ENCODE measurements at places on chromosomes 13 and 19.

DNA sequence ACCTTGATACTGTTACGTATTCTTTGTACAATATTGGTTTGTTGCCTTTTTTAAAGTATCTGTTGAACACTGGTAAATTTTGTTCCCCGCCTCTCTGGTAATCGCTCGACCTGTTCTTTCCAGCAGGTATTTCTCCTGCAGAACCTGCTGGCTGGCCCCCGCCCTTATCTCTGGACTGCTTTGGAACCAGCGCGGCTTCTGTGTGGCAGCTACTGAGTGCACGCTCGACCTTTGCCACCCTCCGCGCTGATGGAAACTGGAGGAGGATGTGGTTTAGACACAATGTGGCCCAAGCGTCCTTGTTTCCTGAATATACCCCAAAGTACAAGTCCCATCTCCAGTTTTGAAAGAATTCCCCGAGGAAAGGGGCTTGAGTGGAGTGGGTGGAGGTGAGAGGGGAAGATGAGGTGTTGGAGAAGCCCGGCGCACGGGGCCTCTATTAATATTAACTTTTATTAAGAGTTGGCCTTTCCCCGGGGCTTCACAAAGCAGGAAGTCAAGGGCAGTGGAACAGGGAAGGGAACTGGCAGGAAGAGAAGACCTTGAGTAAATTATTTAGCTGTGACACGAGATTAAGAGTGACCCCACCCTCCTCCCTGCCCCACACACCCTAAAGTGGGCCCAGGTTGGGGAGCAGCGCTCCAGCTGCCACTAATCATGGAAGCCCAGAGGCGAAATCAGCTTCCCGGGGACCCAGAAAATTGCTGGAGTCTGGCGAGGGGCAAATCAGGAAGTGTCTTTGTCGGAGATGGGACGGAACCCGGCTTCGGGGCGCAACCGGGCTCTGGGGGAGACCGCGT, 16.0 kb downstream of the CDX2 start:
- DNase-seq = no peak

GRCh38 chr19:1227304-1228054, 10.3 kb downstream of the CBARP start:
- no peak for DNase-seq

DNA sequence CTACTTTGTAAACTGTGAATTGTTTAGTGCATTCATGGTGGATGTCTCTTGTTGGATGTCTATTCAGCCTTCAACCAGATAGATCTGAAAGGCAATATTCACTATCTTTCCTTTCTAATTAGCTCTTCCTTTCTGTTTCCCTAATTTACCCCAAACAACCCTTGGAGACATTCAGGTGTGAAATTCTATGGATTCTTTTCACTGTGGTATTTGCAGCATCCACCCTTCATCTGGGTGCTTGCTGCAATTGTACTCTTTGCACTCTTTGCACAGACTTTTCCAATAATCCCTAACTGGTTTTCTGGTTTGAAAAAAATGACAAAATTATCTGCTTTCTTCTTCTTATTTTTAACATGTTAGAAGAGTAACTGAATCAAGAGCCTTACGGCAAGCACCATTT, 56.5 kb downstream of the KL start:
- no peak for DNase-seq

DNA sequence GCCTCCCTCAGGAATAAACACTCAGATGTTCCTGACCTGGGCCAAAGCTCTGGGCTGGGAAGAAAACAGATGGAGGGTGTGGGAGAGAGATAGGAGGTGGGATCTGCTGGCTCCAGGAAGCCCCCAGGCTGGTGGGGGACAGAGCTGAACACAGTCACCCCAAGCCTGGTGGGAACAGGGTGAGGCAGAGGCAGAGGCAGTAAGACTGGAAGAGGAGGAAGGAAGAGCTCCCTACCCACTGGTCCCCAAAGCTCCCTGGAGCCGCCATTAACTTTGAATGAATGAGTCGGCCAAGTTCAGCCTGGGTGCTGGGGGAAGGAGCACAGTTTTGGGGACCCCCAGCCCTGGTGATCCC, 801 bp upstream of the KCNN1 start:
- DNase-seq = no peak

- no peak for DNase-seq
These were observed 1763.3 kb upstream of the MIR17HG start for GRCh38 chr13:89584058-89584620.

DNA sequence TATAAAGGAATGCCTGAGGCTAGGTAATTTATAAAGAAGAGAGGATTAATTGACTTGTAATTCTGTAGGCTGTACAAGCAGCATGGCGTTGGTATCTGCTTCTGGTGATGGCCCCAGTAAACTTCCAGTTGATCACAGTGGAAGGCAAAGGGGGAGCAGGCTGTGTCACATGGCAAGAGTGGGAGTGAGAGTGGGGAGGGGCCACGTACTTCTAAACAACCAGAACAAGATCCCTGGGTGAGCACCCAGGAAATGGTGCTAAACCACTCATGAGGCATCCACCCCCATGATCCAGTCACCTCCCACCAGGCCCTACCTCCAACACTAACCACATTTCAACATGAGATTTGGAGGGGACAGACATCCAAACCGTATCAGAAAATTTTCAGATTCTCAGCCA, 3.0 kb upstream of the RNF113B start:
- no peak for DNase-seq

DNA sequence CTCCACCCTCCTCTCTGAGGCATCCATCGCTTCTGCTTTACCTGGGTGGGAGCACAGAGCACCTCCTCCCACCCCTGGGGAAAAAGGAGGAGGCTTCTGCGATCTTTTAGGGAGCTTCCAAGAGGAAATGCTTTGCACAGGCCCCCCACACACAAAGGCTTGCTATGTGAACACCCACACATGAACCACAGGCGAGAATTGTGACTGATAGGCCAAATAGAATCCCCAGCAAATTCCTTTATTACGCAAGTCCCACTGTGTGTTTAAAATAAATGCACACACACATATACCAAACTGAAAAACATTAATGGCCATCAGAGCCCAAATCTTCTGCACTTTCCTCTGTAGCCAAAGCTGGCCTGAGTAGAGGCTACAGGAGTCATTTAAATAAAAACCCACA, 50.6 kb downstream of the HSPH1 start:
- DNase-seq = no peak

DNA sequence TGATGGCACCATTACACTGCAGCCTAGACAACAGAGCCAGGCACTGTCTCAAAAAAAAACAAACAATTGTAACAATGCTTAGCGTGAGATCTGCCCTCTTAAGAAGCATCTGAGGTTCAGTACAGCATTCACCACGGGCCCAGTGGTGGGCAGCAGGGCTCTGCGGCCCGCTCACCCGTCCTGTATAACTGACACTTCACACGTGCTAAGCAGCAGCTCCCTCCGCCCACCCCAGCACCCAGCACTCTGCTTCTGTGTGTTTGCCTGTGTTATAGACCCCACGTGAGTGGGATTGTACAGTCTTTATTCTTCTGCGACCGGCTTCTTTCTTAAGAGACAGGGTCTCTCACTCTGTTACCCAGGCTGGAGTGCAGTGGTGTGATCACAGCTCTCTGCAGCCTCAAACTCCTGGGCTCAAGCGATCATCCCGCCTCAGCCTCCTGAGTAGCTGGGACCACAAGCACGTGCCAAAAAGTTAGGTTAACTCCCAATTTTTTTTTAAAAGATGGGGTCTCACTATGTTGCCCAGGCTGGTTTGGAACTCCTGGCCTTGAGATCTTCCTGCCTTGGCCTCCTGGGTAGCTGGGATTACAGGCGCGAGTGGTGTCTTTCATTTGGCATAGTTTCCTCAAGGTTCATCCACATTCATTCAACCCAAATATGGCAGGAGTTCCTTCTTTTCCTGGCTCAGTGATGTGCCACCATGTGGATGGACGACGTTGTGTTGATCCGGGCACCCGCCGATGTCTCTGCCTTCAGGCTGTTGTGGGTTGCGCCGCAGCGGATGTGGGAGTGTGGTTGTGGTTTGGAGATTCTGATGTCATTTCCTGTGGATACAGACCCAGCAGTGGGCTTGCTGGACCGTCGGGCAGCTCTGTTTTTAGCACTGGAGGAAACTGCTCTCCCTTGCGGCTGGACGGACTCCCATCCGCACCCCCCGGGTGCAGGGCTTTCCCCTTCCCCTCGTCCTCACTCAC, 170.0 kb downstream of the KDM4B start:
- DNase-seq = no peak

DNA sequence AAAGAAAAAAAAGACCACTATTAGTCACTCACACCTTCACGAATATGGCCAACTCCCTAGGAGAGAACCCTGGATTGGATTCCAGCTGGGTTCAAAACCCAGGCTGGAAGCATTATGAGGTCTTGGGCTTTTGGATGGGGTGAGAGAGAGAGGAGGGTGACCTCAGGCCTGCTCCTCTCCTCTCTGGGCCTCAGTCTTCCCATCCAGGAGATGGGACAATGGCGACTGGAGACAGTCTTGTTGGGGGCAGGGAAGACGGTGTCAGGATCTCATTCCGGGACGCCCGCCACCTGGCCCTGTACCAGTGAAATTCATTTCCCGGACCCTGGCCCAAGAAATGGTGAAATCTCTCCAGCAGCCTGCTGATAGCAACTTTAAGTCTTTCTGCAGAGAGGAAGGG, 26.3 kb downstream of the TINCR start:
- no peak for DNase-seq

DNA sequence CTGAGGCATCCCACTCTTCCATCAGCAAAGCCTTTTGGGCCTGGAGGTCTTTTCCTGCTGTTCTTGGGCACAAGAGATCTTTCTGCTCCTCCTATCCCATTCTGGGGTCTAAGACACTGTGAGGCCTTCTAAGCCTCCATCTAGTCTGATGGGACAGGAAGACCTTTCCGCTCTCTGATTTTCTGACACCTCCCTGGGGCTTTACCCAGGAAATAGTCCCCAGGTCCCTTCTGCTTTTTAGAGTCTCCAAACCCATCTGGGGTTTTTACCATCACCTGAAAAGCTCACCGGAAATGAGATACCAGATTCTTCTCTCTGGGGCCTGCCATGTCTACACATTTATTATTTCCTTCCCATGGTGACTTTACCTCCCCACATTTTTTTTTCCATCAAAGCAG, 21.1 kb downstream of the CLEC17A start:
- no peak for DNase-seq

DNA sequence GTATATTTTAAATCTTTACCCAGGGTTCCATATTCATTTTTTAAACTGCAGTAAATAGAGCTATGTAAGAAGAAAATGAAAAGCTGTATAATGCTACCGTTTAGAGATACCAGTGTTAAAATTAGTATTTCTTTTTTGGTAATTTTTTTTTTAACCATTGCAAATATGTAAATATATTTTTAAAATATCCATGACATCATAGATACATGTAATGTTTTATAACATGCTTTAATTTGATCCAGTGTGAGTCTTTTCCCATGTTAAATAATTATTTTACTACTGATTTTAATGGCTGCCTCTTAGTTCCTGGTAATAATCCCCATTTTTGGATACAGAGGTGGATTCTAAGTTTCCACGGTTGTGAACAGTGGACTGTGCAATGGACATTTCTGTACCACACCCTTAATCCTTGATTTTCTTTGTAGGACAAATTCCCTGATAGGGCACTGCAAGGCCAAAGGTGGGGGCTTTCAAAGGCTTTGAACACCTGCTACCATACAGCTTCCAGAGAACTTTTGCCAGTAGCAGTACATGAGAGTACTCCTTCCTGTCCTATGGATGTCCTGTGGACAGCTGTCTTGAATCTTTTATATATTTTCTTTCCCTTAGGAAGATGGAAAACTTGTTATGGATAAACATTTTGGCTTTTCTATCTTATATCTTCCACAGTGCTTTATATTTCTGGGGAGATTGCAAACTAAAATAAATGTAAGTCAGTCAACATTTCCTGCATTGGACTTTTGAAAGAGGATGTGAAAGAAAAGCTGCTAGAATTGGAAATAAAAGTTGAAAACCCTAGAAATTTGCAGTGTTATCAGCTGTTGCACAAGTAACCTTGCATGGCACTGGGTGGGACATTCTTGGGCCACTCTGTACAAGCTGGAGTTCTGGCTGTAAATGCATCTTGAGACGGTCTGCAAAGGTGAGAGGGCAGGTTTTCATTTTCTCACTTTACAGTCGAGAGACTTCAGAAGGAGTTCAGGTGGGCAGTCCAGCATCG, 46.8 kb downstream of the ARHGEF7 start:
- DNase-seq = no peak

DNA sequence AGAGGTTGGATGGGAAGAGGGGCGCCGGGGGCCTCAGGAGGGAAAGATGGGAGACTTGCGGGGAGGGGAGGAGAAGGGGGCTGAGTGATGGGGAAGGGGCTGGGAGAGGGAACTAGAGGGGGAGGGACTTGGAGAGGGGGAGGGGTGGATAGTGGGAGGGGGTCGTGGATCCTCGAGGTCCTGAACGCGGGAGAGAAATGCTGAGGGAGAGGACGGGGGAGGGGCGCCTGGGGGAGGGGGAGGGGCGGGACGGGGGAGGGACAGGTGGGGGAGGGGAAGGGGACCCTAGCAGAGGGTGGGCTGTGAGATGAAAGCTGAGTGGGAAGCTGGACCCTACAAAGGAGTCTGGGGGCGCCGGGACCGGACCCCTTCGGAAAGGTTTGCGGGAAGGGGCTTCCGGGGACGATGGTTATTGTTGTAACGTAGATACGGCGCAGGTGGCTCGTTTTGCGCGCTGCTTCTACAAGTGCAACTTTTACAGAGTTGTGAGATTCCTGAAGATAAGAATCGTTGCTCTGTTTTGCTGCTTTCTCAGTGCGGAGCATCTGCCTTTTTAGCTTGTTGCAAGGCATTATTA, 418 bp downstream of the ZNF444 start:
- DNase-seq = no peak

- no peak for DNase-seq
These were observed 1.7 kb downstream of the MYO1F start for GRCh38 chr19:8575467-8575997.

GRCh38 chr13:82687884-82688283, 1194.4 kb downstream of the SLITRK1 start:
- DNase-seq = no peak

Data from NCI-H748 treated with DMSO at 0.1 percent for 48 hours (cell line).